ENCODE measurements at places on chromosomes 1 and 21.

GRCh38 chr1:172273647-172274396 is 146.7 kb upstream of the C1orf105 start:
- no peak for DNase-seq

DNA sequence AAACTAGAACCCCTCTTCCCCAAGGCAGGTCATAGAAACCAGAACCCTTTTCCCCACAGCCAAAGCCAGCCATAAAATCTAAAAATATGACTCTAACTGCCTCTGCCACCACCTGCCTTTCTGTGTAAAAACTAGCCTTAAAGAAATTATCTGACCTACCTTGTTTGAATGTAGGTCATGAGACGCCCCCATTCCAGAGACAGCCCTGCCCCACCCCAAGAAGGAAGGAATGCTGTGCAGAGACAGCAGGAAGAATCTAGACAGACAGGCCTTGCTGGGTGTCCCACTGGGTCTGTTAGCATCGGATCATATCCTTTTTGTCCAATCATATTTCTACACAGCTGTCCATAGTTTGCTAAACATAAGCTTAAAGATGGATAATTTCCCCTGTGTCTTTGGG is 128.4 kb upstream of the RAB4A start:
- DNase-seq = no peak

DNA sequence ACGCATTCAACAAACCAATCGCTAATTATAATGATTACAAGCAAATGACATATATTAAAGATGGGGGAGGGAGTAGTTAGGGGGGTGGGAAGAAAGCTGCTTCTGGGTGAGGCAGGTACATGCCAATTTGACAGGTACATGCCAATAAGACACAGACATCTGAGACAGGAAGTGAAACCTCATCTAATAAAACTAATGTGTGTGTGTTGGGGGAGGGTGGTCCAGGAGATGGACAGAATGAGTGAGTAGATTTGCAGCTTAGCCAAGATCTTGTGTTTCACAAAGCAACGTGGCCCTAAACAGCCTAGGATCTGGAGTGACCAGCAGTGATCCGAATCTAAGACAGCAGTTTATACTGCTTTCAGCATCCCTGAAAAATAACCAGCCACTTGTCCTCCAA is 10.8 kb downstream of the CFAP45 start:
- no peak for DNase-seq

- no peak for DNase-seq
Observed at GRCh38 chr1:172824209-172824608, 165.3 kb downstream of the FASLG start.

DNA sequence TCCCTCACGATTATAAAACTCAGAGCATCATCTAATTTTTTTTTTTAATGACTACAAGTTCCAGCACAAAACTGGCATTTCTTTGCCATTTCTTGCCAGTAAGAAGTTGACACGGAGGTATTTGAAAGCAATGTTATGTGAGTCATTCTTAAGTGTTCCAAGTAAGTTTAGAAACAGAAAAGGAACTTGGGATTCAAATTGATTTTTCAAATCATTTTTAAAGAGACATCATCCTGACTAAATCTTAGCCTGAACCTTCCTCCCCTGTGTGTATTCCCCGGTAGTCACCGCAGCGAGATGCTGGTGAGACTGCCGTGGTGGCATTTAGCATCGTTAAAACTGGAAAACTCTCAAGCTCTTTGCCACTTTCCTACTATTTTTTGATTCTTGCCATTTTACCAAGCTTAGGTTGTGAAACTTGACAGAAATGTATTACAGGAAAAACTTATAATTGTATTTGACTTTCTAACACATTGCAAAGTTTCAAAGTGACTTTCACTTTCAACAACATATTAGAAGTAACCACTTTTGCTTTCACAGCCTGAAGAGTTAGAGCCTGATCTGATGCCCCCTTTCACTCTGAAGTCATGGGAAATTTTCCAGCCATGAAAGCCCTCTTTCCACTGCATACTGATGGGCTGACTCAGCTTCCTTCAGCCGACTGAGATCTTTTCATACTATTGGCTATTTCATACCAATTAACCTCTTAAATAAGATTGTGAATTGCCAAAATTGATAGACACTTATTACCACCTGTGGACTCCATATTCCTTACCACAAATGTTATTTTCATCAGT is 61.4 kb downstream of the OLFML2B start:
- no peak for DNase-seq

DNA sequence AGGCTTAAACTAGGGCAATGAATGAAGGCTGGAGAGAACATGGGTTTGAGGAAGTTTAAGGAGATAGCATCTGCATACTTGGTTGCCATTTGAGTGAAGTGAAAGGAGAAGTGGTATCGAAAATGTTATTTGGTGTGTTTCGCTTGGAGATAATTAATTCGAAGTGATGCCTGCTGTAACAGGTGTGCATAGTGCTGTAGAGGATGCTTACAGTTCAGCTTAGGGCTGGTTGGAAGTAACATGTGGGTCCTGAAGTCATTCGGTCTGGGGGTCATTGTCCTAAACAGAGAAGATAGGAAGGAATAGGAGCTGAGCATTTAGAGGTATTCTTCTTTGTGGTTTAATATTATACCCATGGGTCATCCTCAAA is 301 bp upstream of the NUDT17 start:
- no peak for DNase-seq

DNA sequence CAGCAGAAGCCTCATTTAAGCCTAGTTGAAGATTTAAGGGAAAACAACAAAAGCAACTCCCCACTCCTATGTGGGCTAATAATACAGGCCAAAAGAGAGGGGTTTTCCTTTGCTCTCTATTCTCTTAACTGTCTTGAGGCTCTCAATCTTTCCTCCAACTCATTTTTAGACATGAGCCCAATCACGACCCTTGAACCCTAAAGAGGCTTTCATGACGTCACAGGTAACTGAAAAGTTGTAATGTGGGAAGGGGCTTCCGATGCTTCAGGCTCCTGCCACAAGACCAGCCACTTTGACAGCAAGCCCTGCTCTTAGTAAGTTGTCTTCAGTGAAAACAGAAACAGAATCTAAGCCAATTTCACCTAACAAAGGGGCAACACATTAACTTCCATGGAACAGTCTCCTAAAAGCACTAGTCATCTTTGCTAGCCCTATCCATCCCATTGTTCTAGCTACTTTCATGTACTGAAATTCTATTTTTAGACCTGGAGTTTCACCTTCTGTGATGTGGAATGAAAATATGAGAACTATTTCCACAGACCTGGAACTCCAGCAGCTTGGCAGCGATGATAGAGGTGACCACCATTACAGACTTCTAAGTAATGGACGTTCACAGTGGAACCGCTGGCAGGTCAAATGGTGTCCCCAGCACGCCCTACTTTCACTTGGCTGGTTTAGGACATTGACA is 36.3 kb downstream of the GPR161 start:
- no peak for DNase-seq

- DNase-seq = no peak
Observed at GRCh38 chr1:23522244-23522982, 8.6 kb downstream of the E2F2 start.

GRCh38 chr1:36342426-36343185 is 19.2 kb upstream of the EVA1B start:
- peak; percentile 71 for DNase-seq

DNA sequence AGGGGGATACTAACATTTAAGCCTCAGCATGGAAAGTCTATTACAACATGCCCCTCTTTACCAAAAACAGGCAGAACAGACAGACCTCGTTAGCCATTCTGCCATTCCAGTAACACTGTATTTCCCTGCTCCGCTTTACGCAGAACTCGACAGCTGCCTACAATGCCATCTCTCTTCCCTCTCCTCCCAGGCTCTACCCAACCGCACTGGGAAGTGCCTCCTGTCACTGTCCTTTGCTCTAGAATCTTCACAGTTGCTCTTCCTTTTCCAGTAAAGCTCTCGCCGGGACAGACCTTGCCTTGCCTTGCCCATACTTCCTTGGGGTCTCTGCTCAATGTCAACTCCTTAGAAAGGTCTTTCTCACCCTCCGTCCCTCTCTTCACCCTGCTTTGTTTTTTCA is 22.8 kb downstream of the COA6 start:
- DNase-seq = no peak

- DNase-seq = no peak
Observed at GRCh38 chr1:113976609-113977278, 2.5 kb upstream of the OLFML3 start.

- no peak for DNase-seq
Observed at GRCh38 chr21:42151948-42152220, 67.1 kb upstream of the ABCG1 start.

GRCh38 chr1:209076688-209077087 is 506.8 kb upstream of the CAMK1G start:
- DNase-seq = no peak

DNA sequence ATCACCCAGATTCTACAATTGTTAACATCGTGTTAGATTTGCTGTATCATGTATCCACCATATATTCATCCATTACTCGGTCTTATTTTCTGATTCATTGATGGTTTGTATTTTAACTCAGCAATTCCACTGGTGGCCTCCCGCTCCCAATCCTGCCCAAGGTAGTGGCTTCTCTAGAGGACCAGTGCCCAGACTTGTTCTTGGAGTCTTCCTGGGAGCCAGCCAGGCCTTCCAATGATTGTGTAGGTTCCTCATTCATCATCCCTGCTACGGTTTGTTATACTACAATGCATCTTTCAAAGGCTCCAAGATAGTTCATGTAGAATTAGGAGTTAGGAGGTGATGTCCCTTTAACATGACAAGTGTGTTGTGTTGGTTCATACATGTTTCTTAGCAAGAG is 451.1 kb downstream of the SETD4 start:
- no peak for DNase-seq

GRCh38 chr1:159009704-159010361 is at the start of gene IFI16:
TSS of gene IFI16 (plus strand) at chr1:159009907. CDS start at chr1:159014681, 4,774 bp downstream.
- DNase-seq = no peak

DNA sequence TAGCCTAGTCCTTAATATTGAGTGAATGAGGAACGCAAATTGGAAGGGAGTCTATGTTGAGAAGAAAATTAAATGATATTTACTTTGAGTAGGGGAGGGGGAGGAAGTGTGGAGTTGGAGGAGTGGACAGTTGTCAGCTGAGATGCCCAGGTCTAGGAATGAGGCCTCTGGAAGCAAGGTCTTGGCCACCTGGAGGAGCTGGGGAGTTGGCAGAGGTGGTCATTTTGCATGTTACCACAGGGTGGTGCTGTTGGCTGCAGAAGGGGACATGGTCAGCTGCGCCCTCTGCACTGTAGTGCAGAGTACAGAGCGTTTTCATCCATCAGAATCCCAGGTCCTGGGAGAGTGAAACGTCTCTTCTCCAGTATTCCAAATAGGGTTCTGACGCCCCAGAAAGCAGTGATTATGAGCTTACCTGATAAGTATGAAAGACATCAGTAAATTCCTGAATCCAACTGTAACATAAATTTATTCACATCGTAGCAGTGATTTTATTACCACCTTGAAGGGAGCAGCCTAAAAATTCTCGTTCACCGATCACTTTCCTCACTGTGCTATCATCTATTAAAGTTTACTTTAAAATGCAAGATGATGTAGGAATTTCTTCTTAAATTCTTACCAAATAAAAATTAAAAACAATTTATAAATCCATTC is 13.8 kb downstream of the PARK7 start:
- DNase-seq = peak; percentile 75

- DNase-seq = no peak
Observed at GRCh38 chr1:25118546-25118945, 113.8 kb downstream of the SYF2 start.

DNA sequence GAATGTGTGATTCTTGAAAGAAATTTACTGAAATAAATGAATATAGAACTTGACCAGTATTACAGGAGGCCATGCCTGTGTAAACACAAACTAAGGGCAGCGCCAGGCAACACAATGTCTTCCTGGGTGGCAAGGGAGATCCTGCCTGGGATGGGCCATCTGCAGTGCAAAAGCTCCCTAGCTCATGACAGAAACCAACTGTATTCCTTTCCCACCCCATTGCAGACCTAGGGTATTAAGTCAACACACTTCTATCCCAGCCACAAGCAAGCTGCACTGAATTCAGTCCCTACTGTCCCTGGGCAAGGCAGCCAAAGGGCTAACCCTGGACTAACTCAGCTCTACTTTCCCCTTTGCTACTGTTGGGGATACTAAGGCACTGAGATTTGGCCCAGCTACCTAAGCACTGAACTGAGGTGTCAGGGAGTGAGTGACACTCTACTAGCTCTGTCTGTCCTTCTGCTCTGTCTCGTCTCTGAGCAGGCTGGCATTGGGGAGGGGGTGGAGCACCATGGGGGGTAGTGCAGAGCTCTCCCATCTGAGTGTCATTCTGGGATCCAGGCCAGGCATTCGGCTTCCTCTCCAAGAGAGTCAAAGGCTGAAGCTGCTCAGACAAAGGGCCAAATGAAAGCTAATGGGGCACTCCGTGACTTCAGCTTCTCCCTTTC is 2.5 kb downstream of the INKA2 start:
- DNase-seq = peak; percentile 85

DNA sequence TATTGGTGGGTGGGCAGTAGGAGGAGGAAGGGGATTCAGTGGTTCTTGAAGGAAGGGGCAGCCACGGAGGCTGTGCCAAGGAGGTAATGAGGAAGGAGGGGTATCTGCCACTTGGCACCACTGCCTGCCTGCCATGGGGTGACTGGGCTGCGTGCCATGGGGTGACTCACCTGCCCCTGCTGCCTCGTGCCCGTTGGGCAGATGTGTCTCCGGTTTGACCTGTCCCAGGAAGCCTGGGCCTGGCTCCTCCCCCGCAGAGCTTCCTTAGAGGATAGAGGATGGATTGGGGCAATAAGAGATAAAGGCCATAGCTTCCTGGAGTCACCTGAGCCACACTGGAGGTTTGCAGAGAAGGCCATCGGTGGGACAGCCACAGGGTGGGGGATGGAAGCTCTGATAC is 1.7 kb downstream of the PADI3 start:
- no peak for DNase-seq

DNA sequence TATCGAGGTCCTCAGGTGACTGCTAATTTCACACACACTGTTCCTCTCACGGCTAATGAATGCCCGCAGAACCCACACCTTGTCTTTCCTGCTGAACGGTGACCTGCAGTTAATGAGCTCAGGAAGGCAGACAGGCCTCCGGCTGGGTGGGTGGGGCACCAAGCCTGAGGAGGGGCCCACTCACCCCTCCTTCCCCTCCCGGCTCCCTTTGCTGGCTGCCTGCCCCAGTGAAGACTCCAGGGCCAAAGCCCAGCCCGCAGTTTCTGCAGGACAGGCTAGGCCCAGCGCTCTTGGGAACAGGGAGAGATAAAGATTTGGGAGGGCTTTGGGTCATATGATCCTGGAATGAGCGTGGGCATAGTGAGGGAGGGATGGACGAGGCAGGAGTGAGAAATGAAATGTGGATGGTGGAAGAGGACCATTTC is 26.4 kb downstream of the FOXO6 start:
- peak; percentile 92 for DNase-seq

- no peak for DNase-seq
Observed at GRCh38 chr1:233394860-233395717, 67.6 kb downstream of the MAP3K21 start.

DNA sequence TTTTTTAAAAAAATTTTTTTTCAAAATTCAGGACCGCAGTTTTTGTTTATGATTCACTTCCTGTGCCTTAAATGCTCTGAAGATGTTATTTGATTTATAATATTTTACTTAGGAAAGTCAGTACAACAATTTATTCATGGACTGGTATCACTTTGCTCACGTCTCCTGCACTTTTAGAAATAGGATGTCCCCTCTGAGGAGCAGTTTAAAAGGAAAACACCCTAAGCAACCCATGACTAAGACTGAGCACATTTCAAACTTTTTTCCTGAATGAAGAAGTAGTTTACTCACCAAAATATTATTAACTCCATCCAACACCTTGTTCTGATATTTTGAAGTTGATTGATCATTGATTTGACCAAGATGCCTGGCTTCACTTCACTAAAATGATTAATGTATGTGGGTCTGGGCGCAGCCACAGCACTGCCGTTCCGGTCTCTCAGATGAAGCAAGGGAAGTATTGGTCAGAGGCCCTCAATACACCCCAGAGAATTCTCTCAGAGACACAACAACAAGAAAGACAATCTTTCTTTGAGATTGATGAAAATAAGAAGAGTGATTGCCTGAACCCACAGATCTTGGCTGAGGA is 223.9 kb downstream of the TGFB2 start:
- no peak for DNase-seq
